ENCODE measurements at places on chromosomes 16 and 17. TPM values are rescaled to one million over a fixed set of nuclear protein-coding genes. Genes with fewer than 3 reads are reported as not detected.

ATXN7L3 gene
- total RNA-seq = 33.0 TPM

GRCh38 chr16:72876981-72877373 lies 171.0 kb downstream of the ZFHX3 start:
- peak; percentile 68 for DNase-seq

DNA sequence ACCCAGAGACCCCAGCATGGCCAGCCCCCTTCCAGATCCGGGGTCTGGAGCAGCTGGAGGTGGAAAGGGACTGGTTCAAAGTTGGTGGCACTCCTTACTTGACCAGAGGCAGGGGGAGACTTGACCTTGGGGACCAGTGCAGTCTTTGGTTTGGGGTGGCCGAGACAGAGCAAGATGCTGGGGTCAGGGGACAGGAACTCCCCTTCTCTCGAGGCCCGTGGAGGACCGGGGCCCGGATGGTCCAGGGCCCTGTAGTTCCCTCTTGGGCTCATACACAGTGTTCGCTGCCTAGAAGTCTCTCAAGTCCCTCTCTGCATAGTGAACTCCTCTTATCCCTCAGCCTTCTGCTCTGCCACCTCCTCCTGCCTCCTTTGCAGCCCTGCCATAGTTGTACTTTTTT lies 601 bp upstream of the PRSS33 start:
- no peak for DNase-seq

- DNase-seq = no peak
Observed at GRCh38 chr16:11235703-11235991, 20.4 kb downstream of the SOCS1 start.

DNA sequence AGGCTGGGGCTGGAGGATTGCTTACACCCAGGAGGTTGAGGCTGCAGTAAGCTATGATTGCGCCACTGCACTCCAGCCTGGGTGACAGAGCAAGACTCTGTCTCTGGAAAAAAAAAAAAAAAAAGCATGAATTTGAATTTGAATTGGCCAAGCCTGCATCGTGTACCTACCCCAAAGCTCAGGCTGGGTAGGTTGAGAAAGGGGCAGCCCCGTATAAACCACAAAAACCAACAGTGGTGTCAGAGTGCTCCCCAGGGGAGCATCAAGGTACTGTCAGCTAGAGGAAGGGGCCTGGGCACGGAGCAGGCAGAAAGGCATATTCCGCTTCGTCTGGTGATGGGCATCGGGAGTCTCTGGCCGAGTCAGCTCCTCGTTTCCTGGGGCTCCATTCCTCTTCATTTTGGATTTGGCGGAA lies 40.9 kb downstream of the RAP1GAP2 start:
- DNase-seq = no peak

CACNG1 gene
- not detected for total RNA-seq

WNT9B gene
- total RNA-seq = not detected

All from umbilical cord (tissue), 2 donors.